Effector memory CD8-positive, alpha-beta T cell (primary cell): ENCODE measurements at places on chromosomes 7 and 10.

- no peak for DNase-seq
Observed at GRCh38 chr10:129604333-129605032, 137.4 kb downstream of the MGMT start.

DNA sequence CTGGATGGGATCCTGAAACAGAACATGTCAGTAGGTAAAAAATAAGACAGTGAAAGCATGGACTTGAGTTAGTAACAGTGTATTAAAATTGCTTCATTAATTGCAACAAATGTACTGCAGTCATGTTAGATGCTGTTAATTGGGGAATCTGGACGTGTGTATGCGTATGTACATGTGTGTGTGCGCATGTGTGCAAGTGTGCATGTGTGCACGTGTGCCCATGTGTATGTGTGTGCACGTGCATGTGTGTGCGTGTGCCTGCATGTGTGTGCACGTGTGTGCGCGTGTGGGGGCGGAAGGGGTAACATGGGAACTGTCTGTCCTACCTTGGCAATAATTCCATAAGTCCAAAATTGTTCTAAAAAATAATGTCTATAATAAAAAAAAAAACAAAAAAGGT lies 67.3 kb downstream of the SMURF1 start:
- DNase-seq, result no peak

DNA sequence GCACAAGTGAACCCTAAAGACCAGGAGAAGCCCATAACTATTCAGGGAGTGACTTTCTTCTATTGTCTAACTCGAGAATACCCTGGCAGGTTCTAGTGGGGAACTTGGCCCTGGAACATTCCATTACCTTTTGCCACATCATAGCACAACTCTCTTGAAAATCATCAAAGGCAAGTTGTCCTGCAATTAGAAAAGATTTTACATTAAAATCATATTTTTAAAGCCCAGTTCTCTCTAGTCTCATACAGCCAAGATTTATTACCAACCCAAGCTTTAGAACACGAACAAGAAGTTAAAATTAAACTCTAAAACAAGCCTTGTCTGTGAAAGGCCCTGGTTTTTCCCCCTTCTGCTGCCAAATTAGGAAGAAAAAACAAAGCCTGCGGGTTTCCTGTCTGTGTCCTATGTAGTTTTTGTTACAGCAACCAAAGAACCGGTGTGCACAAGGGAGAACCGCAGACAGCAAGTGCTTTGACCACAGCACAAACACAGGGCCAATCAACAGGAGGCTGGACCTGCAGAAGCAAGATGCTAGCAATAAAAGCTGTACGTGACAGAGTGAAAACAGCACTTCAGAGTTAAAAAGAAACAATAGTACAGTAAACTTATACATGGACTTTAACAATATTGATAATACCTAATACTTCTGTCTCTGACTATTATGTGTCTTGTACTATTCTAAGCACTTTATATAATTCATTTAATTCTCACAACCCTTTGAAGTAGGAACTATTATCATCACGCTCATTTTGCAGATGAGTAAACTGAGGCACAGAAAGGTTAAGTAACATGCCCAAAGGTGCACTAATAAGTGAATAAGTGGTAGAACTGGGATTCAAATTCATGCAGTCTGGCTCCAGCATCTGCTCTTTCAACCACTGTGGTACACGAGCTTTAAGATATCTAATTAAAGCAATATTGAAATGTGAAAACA lies 65.8 kb downstream of the STK17A start:
- DNase-seq, result peak; percentile 69

DNA sequence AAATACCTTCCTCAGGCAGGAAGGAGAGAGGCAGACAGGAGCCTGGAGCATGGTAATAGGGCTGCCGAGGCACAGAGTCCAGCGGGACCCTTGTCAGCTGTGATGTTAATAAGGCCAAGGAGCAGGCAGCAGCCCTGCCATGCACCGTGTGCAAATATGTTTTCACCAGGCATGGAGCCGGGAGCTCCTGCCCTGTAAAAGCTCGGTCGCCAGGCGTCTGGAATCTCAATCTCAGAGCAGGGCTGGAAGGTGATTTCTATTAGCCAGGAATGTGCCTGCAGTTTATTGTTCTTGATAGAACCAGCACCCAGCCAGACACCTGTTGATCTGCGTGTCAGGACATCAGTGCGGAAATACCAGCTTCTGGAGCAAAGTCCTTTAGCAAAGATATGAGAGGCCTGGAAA lies 469.8 kb downstream of the GLRX3 start:
- DNase-seq, result no peak
